T-helper 1 cell (primary cell): ENCODE measurements at places on chromosomes 7 and 10.

DNA sequence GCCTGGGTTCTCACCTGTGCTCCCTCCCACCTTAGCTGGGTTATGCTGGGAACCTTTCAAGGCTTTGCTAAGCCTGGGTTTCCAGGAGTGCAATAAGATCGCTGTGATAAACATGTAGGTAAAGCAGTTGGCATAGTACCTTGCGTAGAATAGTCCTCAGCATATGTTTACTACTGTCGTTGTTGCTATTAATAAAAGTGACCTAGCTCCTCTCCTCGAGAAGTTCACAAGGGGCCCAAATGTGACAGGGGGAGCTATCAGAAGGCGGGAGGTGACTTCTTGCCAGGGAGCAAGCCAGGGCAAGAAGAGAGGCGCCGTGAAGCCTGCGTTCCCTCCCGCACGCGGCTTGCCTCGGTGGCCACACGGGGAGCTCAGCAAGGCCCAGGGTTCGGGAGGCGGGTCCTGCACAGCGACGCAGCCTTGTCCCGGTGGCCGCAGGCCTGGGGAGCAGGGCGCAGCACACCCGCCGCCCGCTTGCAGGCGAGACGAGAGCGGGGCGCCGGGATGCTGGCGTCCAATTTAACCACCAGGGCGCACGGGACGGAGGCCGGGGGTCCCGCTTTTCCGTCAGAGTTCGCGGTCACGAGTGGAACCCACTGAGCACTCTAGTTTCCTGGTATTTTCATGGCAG is 106.2 kb downstream of the SNX10 start:
- DNase-seq: no peak

DNA sequence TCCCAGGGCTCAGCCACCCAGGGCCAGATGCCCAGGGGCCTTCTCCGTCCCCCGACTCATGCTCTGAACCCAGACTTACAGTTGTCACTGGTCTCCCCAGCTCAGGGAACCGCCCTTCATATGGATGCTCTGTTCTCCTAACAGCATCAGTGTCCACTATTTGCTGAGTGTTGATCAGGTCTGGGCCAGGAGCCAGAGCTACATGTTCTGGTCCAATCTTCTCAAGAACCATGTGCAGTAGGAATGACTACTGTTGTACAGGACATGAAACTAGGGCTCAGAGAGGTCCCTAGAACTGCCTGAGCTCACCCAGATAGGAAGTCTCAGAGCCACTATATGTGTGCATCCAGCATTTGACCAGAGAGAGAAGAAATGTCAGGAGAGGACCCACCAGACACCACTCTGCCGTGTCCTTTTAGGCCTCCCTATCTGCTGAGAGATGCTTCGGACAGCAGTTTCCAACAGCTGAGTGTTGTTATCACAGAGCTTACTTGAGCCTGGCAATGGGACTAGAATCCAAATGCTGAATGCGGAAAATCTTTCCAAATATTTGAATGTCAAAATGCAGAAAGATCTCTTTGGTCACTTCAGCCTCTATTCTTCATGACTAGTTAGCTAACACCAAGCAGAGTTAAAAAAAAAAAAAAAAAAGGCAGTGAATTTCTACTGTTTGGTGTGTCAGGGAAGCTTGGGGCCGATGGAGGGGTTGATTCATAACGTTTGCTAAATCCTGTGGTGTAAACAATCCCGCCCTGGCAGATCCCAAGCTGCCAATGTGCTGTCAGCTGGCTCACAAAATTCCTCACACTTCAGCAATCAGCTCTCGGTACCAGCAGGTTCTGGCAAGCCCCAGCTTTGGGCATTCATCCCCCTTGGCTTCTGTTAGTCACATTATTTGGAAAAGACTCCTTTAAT is 246.1 kb downstream of the TNS3 start:
- no peak for DNase-seq

DNA sequence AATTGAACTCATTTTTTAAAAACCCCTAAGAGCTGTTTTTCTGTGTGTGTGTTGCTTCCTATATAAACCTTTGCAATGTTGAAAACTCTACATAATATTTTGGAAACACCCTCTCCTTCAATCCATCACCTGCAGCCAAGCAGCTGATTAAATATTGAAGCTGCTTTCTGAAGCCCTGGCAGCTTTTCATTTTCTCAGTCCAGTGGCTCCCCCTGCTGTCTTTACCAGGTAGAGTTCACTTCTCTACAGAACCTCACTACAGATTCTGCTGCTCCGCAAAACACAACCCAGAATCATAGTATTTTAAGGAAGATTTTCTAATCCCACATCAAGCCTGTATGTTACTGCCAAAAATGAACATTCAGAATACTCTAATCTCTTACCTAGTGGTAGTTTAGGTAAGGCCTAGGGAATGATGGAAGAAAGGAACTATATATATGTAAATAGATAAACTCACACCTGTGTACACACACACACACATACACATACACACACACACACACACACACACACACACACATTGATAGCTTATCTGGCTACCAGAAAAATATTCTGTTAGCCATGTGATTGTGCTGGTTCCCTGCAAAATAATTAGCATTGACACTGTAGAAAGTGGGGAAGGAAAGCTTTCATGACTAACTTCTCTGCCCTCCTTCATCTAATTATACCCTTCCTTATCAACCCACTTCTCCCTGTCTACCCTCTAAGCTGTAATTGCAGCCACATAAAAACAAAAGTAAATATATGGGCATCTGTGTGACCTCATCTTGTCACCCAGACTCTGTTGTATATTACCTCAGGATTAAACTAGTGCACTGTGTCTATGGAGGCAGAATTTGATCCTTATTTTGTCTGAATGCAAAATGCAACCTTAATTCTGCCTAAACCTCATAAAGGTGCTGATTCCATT is 229.5 kb upstream of the FZD1 start:
- no peak for DNase-seq

DNA sequence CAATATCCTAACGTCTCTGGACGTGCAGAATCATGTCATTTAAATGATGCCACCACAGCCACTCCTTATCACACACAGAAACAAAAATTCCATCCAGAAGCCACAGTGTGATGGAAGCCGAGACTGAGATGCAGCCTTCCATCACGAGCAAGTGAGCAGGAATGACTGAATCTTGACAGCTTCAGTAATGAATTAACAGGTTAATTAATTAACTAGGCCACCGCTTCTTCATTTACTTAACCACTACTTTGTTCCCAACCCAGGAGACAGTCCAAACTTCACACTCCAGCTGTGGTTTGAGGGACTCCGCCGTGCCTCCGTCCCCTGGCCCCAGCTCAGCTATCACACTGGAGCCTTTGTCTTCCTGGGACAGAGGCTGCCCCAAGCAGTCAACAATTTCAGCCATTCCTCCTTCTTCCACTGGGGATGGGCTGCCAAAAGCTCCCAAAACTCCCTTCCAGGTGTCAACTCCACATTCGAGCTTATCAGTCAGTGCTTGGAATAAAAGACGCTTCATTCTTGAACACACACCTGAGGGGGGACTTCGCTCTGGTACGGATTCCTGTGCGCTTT is 65.9 kb downstream of the FGFR2 start:
- DNase-seq: no peak

- DNase-seq: no peak
These were observed 41.6 kb upstream of the RASGEF1A start for GRCh38 chr10:43308515-43308914.

DNA sequence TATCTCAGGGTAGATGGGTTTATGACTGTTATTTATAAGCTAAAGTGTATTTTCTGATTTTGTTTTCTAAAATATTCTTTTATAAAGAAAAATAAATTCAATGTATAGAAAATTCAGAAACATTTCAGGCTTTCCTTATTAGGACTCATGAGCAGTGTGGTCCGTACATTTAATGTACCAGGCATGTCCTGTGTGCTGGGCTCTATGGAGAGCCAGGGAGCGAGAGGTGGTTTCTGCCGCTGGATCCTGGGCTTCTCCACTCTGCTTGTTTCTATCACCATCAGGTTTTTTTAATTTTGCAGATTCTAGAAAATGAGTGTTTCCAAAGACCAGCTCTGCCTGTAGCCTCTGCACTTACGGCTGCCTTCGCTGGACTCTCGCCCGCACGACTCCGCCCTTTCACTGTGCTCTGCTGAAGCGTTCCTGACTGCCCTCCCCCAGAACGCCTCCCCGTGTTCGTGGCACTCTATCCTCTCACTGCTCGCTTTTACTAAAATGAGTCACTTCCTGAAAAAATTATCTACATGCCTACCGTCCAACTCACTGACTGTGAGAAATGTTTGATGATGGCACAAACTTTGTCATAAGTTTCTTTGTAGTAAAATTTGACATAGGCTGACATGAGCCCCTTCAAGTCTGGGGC is 188.5 kb downstream of the ZMYND11 start:
- DNase-seq: no peak
